ENCODE measurements at places on chromosomes 1 and 21. TPM values are rescaled to one million over a fixed set of nuclear protein-coding genes. Genes with fewer than 3 reads are reported as not detected.

- DNase-seq: peak; percentile 96
Measured at GRCh38 chr1:21270086-21270689, 20.1 kb downstream of the ECE1 start.

GRCh38 chr1:224696891-224697765 lies 81.0 kb downstream of the CNIH3 start:
- no peak for DNase-seq

CLDN17 gene
- not detected for total RNA-seq

GRCh38 chr1:119286587-119287181 lies 81.9 kb upstream of the HAO2 start:
- peak; percentile 73 for DNase-seq

DNA sequence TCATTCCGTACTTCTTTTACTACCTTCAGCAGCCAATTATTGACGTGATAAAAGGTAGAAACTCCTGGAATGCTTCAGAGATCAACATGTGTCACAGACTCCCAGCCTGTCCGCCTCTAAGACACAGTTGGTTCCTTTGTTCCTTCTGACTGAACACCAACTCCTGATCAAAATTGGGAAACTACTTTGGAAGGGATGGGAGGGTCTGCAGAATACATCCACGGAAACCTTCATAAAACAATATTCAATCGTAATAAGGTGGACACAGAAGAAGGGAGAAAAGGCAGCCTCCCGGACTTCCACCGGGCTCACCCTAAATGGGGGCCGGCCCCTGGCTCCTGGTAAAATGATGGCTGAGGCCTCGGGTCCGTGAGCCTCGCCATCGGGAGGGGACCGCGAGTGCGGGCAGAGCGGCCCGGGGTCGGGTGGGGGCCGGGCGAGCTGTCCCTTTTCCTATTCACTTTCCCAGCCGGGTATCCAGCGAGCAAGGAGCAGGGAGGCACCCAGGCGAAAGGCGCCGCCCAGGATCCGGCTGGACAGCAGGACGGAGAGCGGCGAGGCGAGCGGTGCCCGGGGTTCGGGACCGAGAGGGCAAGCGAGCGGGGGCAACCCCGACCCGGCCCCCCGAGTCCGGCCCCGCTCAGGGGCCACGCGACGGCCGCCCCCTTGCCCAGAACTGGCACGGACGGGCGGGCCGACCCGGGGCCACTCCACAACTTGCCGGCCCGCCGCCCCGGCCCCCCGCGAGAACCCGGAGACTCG lies 805 bp downstream of the NRIP1 start:
- DNase-seq: peak; percentile 75

DNA sequence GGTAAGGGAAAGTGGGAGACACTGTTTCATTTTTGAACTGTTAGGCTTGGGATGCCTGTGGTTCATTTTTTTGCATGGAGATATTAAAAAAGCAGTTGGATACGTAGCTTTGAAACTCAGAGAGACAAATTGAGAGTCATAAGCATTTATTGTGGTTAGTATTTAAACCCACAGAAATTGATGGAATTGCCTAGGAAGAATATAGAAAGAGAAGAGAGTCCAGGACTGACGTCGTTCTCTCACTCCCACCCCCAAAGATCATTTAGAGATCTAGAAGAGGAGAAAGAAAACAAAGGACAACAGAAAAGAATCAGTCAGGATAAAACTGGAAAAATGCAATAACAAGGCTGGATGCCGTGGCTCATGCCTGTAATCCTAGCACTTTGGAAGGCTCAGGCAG lies 73.2 kb upstream of the BMP8A start:
- no peak for DNase-seq

DNA sequence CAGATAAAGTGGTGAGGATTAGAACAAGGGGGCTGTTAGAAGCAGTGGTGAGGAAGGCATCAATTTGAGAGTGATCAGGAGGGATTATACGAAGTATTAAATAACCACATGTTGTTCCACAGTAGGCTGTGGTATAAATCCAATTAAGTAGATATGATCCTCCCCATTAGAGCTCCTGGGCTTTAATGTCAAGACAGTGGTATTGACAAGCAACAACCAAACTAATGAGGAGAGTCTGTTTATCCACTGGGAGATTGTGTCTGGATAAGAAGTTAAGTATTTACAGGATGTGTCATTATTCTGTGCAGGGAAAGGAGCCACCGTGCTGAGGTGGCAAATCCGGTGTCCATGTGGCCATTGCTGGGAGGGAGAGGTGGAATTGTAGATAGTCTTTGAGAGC lies 5.8 kb downstream of the ACTN2 start:
- DNase-seq: no peak

- no peak for DNase-seq
Measured at GRCh38 chr1:19730793-19731192, 66.1 kb downstream of the HTR6 start.

DNA sequence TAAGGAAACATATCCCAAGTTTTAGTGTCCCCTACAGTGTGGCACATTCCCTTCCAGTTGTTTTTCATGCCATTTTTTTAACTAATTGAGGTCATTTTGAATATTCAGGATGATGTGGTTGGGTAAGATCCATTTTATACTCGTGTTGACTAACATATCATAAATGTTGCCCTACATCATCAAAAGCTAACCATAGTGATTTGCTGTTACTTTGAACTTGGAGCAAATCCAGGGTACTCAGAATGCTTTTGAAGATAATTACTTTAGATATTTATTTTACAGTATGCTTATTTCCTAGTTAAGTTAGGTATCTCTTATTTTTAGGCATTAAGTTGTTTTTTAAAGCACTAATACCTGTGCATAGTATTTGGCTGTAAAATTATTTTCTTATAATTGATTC lies 57.8 kb downstream of the DYRK1A start:
- DNase-seq: no peak

SUSD4 gene
- 0.07 TPM for total RNA-seq

DCST1 gene
- not detected for total RNA-seq

ATP1A2 gene
- total RNA-seq: 14.5 TPM

DNA sequence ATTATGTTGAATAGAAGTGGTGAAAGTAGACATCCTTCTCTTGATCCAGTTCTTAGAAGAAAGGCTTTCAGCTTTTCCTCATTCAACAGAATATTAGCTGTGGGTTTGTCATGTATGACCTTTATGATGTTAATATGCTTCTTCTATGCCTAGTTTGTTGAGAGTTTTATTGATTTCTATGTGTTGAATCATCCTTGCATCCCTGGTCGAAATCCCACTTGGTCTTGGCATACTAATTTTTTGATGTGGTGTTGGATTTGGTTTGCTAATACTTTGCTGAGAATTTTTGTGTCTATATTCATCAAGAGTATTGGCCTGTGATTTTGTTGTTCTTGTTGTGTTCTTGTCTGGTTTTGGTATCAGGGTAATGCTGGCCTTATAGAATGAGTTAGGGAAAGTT lies 20.9 kb downstream of the CD55 start:
- no peak for DNase-seq

FMO1 gene
- total RNA-seq: not detected

U2AF1 gene
- total RNA-seq: 30.3 TPM

RASAL2 gene
- 33.3 TPM for total RNA-seq

- peak; percentile 90 for DNase-seq
Measured at GRCh38 chr21:39518055-39518846, 66.5 kb downstream of the SH3BGR start.

Measured in H7 (cell line).